MCF 10A (cell line): ENCODE measurements at places on chromosomes 5 and 9.
A peak's percentile ranks its signal among the peaks of the same experiment; 100 is the strongest.

DNA sequence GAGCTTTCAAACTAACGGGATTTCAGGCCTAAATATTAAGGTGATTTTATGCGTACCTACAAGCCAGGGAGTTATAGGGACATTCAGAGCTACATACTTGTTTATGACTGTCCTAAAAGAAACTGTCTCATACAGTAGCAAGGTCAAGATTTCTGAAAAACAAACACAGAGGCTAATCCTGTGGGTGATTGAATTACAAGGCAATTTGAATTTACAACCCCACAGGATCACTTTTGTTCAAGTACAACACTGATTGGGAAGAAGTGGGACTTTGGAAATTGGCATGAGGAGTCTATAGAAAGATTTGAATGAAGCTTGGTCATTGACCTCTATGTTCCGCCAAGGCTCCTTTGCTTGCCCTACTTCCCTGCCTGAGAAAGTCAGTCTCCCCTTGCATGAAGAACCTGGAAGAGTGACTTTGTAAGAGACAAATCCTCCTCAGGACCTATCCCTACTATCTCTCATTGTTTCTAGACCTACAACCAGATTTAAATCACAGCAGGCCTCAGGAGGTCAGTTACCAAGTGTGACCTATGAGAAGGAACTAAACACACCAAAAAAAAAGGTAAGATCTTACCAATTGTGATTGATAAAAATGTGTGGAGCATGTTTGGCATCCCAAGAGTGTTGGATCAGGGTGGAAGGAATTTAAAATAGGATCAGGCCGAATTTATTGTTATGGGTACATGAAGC lies 38.4 kb upstream of the CDC42SE2 start:
- H3K4me3 ChIP-seq, result no peak overlapping the region
- no peaks in the 10 kb centered on the region for H3K27me3 ChIP-seq
- peaks cover 6% of the 10 kb centered on the region for H3K4me1 ChIP-seq
- no peaks in the 10 kb centered on the region for H3K36me3 ChIP-seq
- no peak overlapping the region for H3K27ac ChIP-seq

GRCh38 chr9:34988218-34989002 lies 1.1 kb upstream of the DNAJB5 start:
- no peak for DNase-seq
- peaks cover 24% of the 10 kb centered on the region for H3K4me1 ChIP-seq
- H3K27me3 ChIP-seq, result no peaks in the 10 kb centered on the region
- peaks cover 6% of the 10 kb centered on the region for H3K36me3 ChIP-seq

GRCh38 chr5:133203317-133204305 lies 151.8 kb downstream of the HSPA4 start:
- no peaks in the 10 kb centered on the region for H3K27me3 ChIP-seq
- DNase-seq, result no peak
- H3K4me3 ChIP-seq, result no peak overlapping the region
- H3K36me3 ChIP-seq, result no peaks in the 10 kb centered on the region
- H3K4me1 ChIP-seq, result no peaks in the 10 kb centered on the region

- H3K4me1 ChIP-seq, result peaks cover 12% of the 10 kb centered on the region
- peak; percentile 81 for DNase-seq
- H3K4me3 ChIP-seq, result peak overlapping the region; percentile 5
- no peaks in the 10 kb centered on the region for H3K36me3 ChIP-seq
- H3K27me3 ChIP-seq, result no peaks in the 10 kb centered on the region
These were observed 91.2 kb upstream of the CHD1 start for GRCh38 chr5:99019812-99020697.
